ENCODE measurements at places on chromosomes 3 and 15.

DNA sequence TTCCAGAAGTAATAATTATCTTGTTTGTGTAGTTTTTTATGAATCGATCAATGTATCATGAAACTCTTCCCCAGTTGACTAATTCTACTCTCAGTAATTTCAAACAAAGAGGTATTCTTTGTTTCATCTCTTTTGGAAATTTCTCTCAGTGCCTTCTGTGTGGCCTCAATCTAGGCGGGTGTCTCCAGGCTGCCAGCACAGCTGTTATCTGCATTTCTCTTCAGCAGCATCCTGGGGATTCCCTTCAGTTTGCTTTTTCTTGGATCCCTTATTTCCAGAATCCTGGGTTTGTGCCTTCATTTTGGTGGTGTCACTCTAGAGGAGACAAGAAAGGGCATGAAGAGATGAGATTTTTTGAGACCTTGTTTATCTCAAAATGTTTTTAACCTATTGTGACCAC, 22.7 kb downstream of the NIPA2 start:
- no peak for DNase-seq

- no peak for DNase-seq
These were observed 164.1 kb upstream of the SLC2A2 start for GRCh38 chr3:171190668-171191067.

GRCh38 chr3:128603811-128604775, 46.5 kb downstream of the RPN1 start:
- no peak for DNase-seq

DNA sequence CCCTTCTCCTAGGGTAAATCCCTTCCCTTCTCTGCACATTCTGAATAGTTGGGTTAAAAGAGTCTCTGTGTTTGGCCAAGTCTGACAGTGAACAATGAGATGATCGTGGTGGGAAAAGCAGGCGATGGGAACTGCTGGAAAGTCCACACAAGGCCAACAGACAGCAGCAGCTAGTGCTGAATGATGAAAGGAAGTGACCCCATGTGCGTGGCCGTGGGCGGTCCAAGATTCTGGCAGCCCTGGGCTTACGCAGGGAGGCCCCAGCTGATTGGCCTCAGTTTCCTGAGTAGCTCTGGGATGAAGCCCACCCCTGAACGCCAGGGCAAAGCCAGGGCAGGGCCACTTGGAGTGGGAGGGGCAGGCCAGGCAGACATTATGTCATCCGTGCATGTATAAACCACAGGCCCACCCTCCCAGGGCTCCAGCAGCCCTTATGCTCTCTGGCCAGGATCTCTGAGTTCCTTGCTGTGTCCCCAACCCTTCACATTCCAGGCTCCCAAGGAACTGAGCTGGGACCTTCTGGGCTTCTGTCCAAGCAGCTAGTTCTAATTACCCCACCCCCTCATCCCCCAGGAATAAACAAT, 57.8 kb downstream of the CDC25A start:
- DNase-seq, result no peak

GRCh38 chr15:50813865-50814264, 48.4 kb upstream of the SPPL2A start:
- DNase-seq, result no peak

DNA sequence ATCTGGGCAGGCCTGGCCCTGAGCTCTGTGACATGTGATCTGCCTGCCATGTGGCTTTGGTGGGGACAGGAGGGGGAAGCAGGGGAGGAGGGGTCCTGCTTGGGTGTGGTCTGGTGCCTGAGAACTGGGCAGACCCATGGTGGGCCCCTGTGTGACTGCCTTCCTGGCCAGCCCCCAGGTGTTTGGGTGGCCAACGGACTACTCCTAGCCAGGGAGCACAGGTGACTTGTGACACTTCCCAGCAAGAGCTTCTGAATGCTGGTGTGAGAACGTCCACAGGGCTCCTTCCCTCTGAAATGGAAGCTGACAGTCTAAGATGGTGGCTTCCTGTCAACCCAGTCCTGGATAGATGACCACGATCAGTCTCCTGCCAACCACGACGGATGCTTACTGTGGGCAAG, 136.1 kb upstream of the MEF2A start:
- no peak for DNase-seq

DNA sequence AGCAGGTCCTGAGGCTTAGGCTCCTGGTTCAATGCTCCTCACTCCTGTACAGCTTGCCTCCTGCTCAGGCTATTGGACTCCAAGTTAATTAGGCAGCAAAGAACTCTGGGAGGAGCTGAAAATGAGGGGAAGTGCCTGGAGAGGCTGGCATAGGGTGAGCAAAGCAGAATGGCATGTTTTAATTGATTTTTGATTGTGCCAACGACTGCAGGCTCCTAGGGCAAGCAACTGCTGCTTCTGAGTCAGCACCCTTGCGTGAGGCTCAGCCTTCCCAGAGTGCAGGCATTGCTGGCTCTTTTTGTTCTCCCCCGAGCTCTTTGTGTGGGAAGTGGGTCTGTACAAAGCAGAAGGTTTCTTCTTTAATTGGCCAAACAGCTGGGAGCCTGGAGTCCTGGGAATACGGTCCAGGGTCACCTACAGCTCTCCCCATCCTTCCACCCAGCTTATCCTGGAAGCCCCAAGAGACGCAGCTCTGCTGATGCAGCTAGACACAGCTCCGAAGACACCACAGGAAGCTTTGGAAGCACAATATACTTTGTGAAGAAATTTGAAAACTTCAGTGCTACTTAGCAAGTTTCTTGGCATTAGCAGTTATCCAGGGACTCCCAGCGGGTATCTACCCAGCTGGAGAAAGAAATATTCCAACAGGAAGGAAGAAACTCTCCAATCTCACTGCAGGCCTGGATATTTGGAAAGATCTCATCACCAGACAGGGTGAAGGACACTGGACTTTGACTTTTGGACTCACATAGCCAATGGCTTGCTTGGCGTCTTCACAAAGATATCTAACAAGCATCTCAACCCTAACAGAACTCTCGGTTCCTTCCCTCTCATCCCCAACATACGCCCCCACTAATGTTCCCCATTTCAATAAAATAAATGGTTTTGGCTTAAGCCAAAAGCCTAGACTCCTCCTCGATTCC, 76.8 kb downstream of the BDH1 start:
- DNase-seq, result no peak

Data from NAMALWA (cell line).